Calu3 (cell line): ENCODE measurements at places on chromosomes 1 and 21.

- DNase-seq: no peak
These were observed 18.8 kb upstream of the FASLG start for GRCh38 chr1:172640111-172640510.

- DNase-seq: no peak
These were observed 9.0 kb downstream of the GSTM5 start for GRCh38 chr1:109721042-109721441.

GRCh38 chr1:176552217-176552991 lies 89.4 kb downstream of the PAPPA2 start:
- no peak for DNase-seq

DNA sequence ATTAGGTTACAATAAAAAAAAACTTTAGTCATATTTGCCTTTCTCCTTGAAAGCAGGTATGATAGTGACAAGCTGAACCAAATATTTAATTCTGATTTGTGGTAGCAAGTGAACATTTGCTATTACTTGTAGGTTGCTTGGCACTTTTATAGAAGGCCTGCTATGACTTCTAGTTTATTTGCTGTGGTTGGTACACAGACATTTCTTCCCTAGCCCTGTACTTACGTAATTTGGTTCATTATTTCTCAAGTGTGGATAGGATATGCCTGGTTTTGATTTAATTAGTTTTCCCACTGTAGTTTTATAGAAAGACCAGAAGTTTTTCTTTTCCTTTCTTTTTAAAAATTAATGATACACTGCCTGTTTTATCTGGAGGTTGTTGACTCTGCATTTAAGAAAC lies 55.9 kb downstream of the PPP2R5A start:
- DNase-seq: no peak

DNA sequence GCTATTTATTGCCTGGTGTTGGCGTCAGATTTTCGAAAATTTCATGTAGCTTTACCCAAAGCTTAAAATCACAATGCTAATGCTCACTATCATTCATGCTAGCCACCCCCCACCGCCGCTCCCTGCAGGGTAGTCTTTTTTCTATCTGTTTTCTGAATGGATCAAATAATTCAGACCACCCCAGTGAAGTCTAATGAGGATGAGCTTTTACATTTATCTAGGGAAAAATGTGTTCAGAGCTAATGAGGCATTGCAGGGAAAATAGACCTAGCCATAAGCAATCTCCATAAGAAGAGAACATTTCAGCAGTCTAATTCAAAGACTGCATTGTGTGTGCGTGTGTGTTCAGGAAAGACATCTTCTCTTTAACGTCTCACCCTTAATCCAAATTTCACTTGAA lies 533.0 kb upstream of the PRMT6 start:
- DNase-seq: no peak

DNA sequence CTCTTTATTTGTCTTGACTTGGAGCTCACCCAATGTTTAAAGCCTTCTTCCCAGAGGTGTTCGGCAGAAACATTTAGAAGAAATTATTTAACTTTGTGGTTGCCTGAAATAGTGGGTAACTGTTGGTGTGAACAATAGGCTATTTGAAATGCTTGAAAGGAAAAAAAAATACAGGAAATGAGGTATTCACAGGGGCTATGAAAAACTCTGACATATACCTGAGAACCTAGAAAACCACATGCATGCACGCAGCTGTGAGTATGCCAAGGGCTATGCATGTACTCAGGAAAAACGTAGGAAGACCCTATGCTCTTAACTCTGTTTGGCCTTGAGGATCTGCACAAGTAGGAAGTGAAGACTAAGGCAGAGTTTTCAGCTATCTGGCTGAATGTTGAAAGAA lies 16.4 kb upstream of the RNF186 start:
- DNase-seq: no peak

- no peak for DNase-seq
These were observed 24.1 kb downstream of the COL11A1 start for GRCh38 chr1:103084181-103084580.

GRCh38 chr1:12620488-12620865 lies 2.5 kb upstream of the DHRS3 start:
- DNase-seq: no peak

DNA sequence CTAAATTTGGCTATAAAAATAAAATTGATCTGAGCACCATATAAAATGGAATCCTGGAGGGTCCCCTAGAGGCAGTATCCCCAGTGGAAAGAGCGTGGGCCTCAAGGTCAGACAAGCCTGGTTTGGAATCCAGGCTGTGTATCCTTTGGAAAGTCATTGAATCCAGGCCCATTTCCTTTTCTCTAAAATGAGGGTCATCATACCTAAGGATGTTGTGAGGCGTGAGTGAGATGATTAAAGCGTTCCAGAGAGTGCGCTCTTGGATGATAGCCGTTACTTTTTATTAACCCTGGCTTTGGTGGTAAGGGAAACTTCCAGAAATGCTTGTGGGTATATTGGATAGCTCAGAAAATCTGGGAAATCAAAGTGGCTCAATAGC lies 683 bp upstream of the ZNF436 start:
- no peak for DNase-seq

- DNase-seq: peak; percentile 6
These were observed 19.9 kb downstream of the CLDN17 start for GRCh38 chr21:30146558-30147282.

GRCh38 chr1:18725231-18725895 lies 94.7 kb downstream of the PAX7 start:
- DNase-seq: no peak

- DNase-seq: no peak
These were observed 36.7 kb upstream of the IL20 start for GRCh38 chr1:206828765-206829164.

DNA sequence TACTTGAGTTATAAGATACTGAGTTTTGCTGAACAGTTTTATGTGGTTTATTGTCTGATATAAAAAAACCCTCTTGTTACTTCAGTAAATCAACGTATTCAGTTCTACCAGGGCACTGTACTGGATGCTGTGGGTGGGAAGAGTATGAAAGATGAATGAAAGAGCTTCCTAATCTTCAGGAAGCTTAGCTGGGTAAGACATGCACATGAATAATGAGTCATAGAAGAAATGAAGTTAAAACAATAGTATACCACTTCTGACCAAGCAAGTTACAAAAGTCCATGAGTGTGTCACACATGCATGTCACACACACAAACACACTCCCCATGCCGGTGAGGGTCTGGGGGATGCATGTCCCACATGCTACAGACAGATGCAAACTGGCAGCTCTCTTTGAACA lies 105.9 kb downstream of the SIPA1L2 start:
- no peak for DNase-seq

DNA sequence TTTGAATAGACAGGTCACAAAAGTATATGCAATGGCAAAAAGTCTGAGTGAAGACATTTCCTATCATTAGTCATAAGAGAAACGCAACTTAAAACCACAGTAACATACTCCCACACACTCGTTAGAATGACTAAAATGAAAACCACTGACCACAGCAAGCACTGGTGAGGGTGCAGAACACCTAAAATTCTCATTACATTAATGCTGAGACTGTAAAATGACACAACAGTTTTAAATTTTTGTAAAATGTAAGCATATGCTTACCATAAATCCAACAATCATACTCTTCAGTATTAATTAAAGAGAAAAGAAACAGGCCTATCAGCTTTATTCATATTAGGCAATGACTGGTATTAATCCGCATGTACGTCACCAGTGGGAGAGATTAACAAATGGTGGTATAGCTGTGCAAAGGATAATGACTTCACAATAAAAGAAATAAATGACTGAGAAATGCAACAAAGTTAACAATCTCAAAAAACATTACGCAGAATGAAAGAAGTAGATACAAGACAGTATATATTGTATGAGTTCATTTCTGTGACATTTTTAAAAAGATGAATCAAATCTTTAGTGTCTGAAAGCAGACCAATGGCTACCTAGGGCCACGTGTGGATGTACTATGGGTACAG lies 253.5 kb downstream of the AKT3 start:
- no peak for DNase-seq

- no peak for DNase-seq
These were observed 24.4 kb downstream of the BRWD1 start for GRCh38 chr21:39288987-39289386.

DNA sequence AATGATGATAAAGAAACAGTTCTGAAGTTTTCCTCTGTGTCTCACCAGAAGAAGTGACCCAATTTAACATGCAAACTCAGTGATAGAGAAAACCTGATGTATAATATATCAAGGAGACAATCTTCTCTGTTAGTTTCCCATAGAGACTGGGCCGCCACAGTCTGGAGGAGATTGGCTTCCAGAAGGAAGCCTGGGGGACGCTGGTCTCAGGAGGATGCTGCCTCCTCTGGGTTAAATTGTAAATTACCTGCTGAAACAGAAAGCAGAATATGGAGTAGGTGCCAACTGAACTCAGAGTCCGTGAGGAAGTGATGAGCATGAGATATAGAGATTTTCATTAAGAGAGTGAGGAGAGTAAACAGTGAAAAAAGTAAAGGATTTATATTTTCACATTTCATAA lies 15.8 kb downstream of the OR14I1 start:
- peak; percentile 22 for DNase-seq

- DNase-seq: no peak
These were observed 60.1 kb upstream of the TARBP1 start for GRCh38 chr1:234538930-234539649.

GRCh38 chr1:27543284-27543683 lies 53.3 kb upstream of the WASF2 start:
- DNase-seq: no peak

DNA sequence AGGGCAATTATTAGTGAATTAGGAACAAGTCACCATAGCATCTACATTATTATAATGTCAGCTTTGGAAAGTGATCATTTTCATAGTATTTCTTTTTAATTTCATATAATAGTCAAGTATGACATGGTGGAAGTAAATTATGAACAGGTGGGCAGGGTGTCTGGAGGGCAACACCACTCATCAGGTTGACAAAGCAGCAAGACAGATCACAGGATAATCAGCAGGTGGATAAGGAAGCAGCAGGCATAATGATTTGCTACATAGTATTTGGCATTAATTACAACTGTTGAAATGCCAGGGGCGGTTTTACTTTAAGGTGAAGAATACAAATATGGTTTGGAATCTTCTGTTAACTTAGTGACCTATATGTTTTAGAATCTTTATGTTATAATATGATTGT lies 1342.2 kb downstream of the PLA2G4A start:
- DNase-seq: no peak

- no peak for DNase-seq
These were observed 10.8 kb upstream of the SLC25A34 start for GRCh38 chr1:15724949-15725880.

GRCh38 chr1:241074507-241074906 lies 282.5 kb downstream of the RGS7 start:
- DNase-seq: no peak
